ENCODE measurements at places on chromosomes 12 and 14.

DNA sequence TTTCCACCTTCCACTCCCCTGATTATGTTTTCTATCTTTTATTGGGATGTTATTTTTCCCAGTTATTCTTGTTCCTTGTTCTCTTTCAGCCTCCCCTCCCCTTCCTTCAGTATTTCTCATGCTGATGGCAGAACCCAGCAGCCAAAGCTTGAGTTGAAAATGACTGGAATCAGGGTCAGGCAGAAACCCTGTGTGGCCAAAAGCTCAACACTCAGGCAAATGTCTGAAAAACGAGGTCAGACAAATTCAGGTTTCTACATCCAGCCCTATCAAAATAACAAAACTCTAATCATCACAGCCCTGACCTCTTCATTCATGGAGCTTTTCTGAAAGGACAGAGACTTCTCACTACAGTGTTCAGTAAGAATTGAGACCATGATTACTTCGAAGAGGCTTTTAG, 134.6 kb downstream of the PTPRR start:
- no peak for DNase-seq

GRCh38 chr14:101216366-101217079, 313.0 kb upstream of the RTL1 start:
- DNase-seq: no peak

DNA sequence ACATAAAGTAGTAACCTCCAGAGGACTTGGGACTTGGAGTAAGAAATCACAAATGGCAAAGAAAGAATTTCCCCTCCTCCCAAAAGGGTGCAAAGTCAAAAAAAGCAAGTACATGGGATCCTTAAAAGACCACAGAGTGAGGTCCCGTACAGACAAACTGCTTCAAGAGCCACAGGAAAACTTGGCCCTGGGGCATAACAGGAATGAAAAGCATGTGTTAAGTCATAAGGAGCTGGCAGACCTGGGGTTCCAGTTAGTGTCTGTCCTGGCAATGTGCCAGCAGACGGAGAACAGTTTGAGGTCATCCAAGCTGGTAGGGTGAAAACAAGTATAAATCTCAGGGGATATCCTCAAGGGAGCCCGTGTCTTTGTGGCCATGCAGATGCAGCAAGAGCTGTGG, 73.2 kb downstream of the HSD17B6 start:
- no peak for DNase-seq

GRCh38 chr12:126998747-126999285, 1268.2 kb upstream of the TMEM132C start:
- DNase-seq: no peak

GRCh38 chr12:69415471-69416275, 54.5 kb upstream of the FRS2 start:
- no peak for DNase-seq

- DNase-seq: no peak
These were observed 18.2 kb downstream of the MSI1 start for GRCh38 chr12:120350576-120351350.

DNA sequence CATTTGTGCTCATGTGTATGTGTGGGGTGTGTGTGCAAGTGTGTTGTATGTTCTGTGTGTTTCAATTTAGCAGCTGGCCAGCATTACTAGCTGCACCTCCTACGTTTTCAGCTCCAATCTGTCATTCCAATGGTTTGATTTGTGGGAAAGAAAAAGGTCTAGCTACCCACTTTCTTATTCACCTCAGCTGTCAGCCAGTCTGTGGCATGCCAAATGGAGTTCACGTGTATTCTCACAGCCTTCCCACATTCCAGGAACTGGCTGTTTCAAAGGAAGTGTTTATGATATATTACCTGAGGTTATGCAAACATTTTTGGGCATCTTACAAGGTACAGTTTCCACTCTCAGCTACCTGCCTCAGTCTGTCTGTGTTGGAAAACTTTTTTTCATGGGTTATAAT, 220.2 kb upstream of the CPNE8 start:
- DNase-seq: no peak

- no peak for DNase-seq
These were observed 456.7 kb downstream of the AEBP2 start for GRCh38 chr12:19896041-19896440.

DNA sequence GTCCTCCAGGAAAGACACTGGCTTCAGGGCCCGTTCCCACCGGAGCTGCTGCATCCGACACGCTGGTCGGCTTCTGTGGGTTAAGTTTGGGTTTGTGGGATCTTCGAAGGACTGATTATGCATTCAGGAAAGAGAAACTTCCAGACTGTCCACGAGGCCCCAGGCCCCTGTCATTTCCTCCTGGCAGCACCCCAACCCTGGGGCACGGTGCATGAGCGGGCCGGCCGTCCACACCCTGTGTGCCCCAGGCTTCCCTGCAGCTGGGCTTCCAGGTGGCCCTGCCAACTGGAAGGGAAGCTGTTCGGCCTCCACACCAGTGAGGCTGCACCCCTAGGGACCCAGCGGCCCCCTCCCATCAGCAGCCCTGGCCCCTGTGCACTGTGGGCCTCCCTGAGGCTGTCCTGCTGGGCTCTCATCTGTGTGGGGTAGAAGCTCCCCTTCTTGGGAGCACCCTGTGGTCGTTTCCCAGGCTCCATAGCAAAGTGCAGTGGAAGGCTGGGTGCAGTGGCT, 9.3 kb upstream of the FBRSL1 start:
- no peak for DNase-seq

DNA sequence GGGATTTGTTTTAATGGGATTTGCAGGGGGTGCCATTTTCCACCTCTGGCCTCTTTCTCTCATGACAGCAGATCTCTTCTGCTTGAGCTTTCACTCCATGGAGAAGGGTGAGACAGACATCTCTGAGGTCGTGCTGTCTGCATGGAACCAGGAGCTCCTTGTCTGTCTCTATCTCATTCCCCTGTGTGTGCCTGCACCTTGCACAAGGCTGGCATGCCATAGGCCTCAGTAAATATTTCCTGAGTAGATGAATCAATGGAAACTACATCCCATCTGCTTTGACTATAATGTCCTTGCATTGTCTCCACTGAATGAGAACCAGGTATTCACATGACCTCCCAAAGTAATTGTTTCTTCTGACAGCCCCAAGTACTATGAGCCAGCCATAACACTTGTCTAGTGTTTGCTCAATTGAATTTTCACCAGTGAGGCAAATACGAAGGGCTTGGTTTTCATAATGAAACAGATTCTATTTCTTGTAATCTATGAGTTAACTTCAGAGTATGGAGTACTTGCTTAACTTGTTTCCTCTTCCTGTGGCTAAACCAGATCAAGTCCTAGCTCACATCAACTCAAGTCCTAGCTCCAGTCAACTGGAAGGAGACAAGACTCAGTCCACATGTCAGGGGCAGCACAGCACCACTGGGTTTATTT, 32.3 kb downstream of the KCNK13 start:
- DNase-seq: no peak

DNA sequence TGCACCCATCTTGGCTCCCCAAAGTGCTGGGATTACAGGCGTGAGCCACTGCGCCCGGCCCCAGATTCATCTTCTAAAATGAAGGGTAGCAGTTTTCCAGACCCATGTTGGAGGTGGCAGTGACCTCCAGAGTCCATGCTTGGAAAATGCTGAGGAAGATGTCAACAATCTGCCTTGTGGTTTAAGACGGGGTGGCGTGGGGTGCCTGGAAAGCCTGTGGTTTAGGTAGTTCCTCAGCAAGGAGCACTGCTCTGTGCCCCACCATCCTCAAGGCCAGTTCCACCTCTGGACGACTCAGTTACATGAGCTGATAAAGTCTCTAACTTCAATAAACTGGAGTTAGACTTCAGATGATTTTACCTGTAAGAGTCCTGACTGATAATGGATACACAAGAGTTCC, 48.6 kb downstream of the DRAM1 start:
- DNase-seq: no peak

GRCh38 chr12:101570047-101570446, 24.7 kb upstream of the MYBPC1 start:
- no peak for DNase-seq

DNA sequence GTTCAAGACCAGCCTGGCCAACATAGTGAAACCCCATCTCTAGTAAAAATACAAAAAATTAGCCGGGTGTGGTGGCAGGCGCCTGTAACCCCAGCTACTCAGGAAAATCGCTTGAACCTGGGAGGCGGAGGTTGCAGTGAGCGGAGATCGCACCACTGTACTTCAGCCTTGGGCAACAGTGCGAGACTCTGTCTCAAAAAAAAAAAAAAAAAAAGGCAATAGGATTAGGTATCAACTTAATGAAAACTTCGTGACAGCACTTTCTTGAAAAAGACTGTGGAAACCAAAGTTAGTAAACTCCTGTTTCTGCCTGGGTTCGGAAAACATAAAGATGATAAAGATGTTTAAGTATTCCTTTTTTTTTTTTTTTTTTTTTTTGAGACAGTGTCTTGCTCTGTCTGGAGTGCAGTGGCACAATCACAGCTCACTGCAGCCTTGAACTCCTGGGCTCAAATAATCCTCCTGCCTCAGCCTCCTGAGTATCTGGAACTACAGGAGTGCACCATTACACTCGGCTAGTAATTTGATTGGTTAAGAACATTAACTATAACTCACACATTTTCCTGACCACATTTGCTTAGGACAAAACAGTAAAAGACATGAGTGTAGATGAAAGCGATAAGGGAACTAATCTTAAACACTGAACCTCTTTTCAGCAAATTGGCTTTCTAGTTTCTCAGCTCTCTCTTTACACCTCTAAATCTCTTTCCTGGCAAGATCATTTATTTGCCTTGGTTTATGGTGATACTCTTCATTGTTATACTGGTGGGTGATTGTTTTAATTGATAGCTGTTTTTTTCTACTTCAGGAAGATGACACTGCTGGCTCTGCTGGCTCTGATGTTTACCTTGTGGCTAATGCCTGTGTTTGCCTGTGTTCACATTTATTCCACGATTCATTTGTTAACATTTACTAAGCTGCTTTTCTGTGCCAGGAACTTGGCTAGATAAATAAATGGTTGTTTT, 15.8 kb downstream of the HIF1A start:
- no peak for DNase-seq

DNA sequence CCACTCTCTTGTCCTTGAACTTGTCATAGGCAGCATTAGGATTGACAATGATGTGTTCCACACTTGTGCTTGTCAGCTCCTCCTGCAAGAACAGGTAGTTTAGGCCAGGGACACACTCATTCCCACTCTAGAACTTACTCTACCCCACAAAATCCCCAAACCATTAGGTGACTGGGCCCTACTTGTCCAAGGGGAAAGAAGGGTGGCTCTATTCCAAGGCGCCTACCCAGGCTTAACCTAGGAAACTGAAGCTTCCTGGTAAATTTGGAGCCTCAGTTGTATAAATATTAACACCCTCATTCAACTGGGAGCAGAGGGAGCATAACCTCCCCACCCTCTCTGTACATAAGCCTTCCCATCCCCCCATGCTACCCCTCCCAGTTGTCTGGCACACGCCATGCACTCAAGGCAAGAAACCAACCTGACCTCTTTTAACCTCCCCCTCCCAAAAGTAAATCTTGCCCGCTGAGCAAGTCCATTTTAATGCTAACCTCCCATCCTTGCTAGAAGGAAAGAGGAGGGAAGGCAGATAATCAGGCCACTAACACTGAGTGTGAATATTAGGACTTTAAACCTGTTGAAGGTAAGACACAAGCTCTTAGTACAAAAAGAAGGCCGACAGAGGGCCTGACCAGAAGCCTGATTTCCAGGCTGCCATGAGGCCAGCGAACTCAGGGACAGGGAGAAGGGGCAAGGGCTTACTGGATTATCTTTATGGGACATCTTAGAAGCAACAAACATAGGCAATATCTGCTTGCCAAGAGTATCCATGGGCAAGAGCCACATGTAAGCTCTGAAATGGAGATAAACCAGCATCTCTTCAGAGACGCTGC, 11.0 kb downstream of the DCTN2 start:
- no peak for DNase-seq

GRCh38 chr12:83666690-83667089, 980.0 kb downstream of the TMTC2 start:
- no peak for DNase-seq

GRCh38 chr12:1421091-1421846, 173.1 kb downstream of the FBXL14 start:
- no peak for DNase-seq

DNA sequence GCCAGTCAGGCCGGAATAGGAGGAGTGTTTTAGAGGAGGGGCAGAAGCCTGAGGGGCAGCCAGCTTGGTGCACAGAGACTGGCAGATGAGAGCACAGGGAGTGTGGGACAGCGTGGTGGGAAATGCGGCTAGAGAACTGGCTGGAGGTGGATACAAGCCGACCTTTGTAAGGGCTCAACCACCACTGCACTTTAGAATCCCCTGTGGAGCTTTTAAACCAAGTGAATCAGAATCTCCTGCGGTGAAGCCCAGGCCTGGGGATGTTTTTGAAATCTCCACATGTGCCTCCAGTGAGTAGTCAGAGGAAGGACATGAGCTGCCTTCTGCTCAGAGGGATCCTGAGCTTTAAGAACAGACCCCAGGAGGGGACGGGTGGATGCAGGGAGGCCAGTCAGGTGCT, 10.9 kb upstream of the PCED1B start:
- DNase-seq: no peak

GRCh38 chr12:91021076-91021475, 16.3 kb upstream of the EPYC start:
- DNase-seq: no peak

DNA sequence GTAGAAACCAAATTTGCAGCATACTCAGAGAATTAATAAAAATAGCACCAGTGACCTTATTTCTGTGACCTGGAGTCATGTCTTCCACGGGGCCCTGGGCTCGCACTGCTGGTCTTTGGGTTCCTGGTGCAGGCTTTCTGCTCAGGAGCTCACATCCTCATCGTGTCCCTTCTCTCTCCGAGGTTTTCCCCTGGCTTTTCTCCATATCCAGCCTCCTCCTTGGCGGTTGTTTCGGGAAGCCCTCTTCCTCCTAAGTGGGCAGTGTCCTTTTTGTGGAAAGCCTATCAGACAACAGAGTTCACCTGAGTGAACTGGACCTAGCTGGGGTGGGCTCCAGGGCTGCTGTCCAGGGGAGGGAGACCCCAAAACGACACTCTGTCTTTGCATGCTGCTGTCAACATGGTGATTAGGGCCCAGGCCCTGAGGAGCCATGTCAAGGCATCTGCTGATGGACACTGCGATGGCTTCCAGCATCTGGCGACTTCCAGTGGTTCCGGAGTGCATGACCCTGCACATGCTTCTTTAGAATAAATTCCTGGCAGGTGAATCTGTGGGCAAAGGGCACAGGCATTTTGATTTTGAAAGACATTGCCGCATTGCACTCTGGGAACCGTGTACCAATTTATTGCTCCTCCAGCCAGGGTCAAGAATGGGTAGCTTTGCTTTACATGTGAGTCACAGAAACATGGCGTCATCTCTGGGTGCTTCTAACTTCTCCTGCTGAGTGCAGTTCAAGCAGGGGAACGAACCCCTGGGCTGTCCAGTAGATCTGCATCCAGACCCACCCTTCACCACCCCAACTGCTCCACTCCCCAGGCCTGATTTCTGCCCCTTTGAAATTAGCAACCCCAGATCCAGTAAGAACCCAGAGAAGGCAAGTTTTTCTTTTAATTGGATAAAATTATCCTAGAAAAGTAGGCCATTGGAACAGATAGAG, 136.8 kb downstream of the ADGRD1 start:
- DNase-seq: no peak

Data from T-helper 22 cell (primary cell).